ENCODE measurements at places on chromosomes 3 and 15. TPM values are rescaled to one million over a fixed set of nuclear protein-coding genes. Genes with fewer than 3 reads are reported as not detected.

DNA sequence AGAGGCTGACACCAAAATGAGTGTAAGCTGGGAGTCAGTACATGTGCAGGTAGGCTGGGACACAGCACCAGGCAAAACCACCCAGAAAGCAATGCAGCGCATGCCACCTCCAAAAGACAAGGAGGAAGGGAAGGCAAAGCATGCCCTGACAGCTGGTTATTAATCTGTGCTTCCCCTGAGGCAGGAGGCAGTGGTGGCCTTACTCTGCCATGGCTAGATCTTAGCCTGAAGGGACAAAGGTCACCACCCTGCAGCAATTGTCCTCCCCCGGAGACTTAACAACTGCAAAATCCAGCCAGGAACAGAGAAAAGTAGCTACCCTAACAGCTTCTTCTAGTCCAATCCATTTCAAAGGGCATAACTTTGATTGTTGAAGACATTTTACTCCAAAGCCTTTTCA is 73.7 kb downstream of the PLD1 start:
- H3K27me3 ChIP-seq = no peaks in the 10 kb centered on the region
- no peak for DNase-seq
- H3K36me3 ChIP-seq = no peaks in the 10 kb centered on the region

GRCh38 chr15:85825719-85826118 is 31.0 kb upstream of the KLHL25 start:
- H3K4me1 ChIP-seq = peaks cover 8% of the 10 kb centered on the region
- H3K27me3 ChIP-seq = no peaks in the 10 kb centered on the region
- peak; percentile 41 for DNase-seq
- no peaks in the 10 kb centered on the region for H3K36me3 ChIP-seq
- peak overlapping the region; percentile 44 for H3K27ac ChIP-seq

- peak within 1 kb of the TSS; percentile 92 for H3K27ac ChIP-seq
- peak within 1 kb of the TSS; percentile 83 for H3K4me3 ChIP-seq
- no peaks in the 10 kb centered on the region for H3K36me3 ChIP-seq
- H3K4me1 ChIP-seq = peaks cover 8% of the 10 kb centered on the region
- DNase-seq = peak; percentile 86
Observed at GRCh38 chr3:53846134-53846850, at the start of the genes CHDH and IL17RB. Gene CHDH (minus strand): TSS chr3:53846419. CDS start chr3:53824008, 22,411 bp downstream. Gene IL17RB (plus strand): TSS chr3:53846568. CDS start chr3:53846589, 21 bp downstream.

DNA sequence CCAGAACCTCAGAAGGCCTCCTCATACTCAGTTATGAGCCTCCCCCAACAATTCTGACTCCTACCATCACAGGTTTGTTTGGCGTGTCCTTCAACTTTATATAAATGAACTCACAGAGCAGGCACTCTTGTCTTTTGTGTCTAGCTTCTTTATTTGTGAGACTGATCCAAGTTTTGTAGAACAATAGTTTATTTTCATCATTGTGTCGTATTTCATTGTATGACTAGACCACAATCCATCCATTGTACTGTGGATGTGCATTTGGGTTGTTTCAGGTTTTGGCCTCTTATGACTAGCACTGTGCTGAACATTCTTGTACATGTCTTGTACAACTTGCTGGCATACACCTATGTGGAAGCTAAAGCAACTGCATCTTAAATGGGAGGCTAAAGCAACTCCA is 292.8 kb upstream of the LYSMD4 start:
- no peak for DNase-seq
- no peaks in the 10 kb centered on the region for H3K27me3 ChIP-seq
- H3K4me1 ChIP-seq = no peaks in the 10 kb centered on the region
- no peak overlapping the region for H3K4me3 ChIP-seq

DNA sequence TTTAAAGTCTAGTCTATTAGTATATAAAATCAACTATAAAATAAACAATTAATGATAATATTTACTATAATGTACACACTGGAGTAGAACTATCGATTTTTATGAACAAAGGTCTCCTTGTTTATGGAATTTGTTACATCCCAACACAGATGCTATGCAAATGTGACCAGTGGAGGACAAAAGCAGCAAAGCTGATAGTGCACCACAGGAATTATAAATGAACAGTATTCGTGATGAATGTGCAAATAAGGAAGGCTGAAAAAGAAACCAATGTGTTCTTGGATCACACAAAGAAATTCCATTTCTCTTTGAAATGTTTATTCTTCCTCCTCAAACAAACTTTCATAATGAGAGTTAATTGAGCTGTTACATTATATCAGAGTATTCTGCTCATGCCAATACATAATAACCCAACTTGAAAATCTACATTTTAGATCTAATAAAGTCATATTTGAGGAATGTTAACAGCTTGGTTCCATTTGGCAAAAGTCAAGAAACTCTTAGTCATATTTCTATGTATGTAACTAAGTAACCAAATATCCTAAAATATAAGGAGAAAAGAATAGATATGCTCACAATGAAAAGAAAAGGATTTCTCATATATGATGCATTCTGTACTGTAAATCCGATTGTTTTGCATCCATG is 79.3 kb downstream of the NEK10 start:
- H3K27me3 ChIP-seq = no peaks in the 10 kb centered on the region
- no peaks in the 10 kb centered on the region for H3K36me3 ChIP-seq
- DNase-seq = no peak
- H3K27ac ChIP-seq = no peak overlapping the region
- H3K4me3 ChIP-seq = no peak overlapping the region

DNA sequence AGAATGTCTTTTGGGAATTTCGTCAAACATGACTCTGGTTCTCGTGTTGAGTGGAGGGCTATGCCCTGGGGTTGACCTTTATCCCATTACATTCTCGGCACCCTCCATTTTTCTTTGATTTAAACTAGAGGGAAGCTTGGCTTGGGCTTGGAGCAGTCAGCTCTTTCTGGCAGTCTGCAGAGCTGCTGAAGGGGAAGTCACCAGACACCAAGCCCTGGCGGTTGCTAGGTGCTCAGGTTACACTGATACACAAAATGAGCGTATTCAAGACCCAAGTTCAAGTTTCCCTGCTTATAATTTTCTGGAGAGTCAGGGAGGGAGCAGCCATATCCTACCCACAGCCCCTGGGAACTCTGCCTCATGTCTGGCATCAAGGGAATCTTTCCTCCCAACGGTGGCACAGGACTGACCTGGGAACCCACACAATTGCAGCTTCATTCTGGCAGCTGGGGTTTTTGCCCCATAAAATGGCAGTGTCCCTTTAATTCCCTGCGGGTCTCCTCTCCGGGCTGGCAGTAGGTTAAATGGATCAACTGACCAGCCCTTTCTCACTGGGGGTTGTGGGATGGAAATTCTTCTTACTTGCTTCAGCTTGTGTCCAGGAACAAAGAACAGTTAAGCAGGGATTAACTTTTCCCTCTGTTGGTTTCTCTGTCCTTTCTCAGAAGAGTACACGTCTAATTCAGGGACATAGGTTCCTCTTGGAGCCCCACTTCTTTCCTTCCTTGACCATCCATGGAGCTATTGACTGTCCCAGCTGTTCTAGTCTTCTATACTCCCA is 110.0 kb upstream of the DLG1 start:
- no peaks in the 10 kb centered on the region for H3K27me3 ChIP-seq
- no peak overlapping the region for H3K27ac ChIP-seq
- H3K4me3 ChIP-seq = no peak overlapping the region
- DNase-seq = no peak
- no peaks in the 10 kb centered on the region for H3K36me3 ChIP-seq

DNA sequence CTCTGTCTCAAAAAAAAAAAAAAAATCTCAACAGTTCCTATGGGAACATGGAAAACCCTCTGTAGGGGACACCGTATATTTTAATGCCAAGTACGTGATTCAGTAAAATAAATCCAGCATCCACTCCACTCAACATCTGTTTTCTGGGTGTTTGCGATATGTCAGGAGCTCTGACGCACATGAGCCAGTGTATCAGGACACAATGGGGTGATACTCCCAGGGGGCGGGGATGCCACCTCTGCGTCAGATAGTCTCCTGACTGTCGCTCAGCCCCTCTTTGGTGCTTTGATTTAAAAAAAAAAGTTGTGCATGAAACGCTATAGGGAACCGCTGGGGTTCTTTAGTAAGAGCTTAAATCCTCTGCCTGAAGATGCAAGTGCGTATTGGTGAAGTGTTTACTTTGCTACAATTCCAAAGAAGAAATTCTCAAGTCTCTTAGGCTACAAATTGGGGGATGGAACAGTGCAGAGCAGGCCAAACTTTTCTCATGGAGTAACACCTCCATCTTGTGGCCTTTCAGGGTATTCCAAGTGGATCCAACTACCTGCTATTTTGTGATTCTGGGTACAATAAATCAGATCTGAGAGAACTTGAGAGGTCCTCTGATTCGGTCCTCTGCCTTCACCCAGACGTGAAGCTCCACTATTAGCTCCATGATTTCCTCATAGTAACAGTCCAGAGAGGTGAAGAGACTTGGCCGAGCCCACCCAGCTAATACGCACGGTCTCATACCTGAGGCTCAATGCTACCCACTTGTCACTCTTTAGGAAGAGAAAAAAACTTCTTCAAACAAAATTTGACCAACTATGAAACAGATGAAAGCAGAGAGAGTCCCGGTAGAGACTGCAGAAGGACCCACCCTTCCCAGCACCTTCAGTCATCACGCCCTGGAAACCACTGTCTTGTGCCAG is 9.3 kb upstream of the NR2E3 start:
- H3K27ac ChIP-seq = no peak overlapping the region
- peak; percentile 59 for DNase-seq
- no peaks in the 10 kb centered on the region for H3K36me3 ChIP-seq
- no peak overlapping the region for H3K4me3 ChIP-seq

GRCh38 chr3:196555295-196555694 is 13.1 kb downstream of the WDR53 start:
- no peaks in the 10 kb centered on the region for H3K4me1 ChIP-seq
- DNase-seq = no peak
- H3K36me3 ChIP-seq = no peaks in the 10 kb centered on the region
- H3K27ac ChIP-seq = no peak overlapping the region

DNA sequence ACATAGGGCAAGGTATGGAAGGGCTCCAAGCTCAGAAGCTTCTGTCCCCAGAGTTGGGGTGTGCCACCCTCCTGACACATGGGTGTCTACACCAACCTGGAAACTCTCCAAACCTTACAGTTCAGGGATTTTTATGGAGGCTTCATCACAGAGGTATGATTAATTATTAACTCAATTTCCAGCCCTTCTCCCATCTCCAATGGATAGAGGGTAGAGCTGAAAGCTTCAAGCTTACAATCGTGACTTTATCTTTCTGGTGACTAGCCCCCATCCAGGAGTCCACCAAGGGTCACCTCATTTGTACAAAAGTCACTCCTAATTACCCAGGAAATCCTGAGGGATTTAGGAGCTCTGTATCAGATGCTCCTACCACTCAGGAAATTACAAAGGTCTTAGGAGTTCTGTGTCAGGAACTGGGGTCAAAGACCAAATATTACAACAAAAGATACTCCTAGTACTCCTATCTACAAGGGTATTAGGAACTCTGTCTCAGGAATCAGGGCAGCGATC is 62.7 kb downstream of the TFDP2 start:
- H3K27me3 ChIP-seq = no peaks in the 10 kb centered on the region
- no peak overlapping the region for H3K4me3 ChIP-seq
- H3K4me1 ChIP-seq = no peaks in the 10 kb centered on the region

The MAP2K5 gene
- total RNA-seq = 20.2 TPM

The RETNLB gene
- 97.9 TPM for total RNA-seq

Data from colonic mucosa (tissue), 4 donors.